ENCODE measurements at places on chromosomes 2 and 18. TPM values are rescaled to one million over a fixed set of nuclear protein-coding genes. Genes with fewer than 3 reads are reported as not detected.

Gene PDE1A
- total RNA-seq, result 95.7 TPM

Gene TBC1D8
- 35.3 TPM for total RNA-seq

Gene SPDYA
- total RNA-seq, result 0.79 TPM

Gene ARHGAP25
- 0.50 TPM for total RNA-seq

Gene IGFBP5
- total RNA-seq, result 270 TPM

Gene SOWAHC
- total RNA-seq, result 18.4 TPM

Gene SCYGR4
- total RNA-seq, result not detected

Gene CD8B2
- not detected for total RNA-seq

Gene CHN1
- total RNA-seq, result 4.4 TPM

Gene SLC39A10
- 46.7 TPM for total RNA-seq

Gene DSG4
- not detected for total RNA-seq

Gene DSG1
- not detected for total RNA-seq

Gene MERTK
- total RNA-seq, result 4.9 TPM

Gene ALK
- total RNA-seq, result not detected

Gene CNOT9
- total RNA-seq, result 36.4 TPM

Gene PARD6G
- total RNA-seq, result 0.13 TPM

Gene DOK6
- 3.0 TPM for total RNA-seq

Gene AQP12A
- total RNA-seq, result not detected

Gene FAM228A
- total RNA-seq, result 0.79 TPM

Gene SCTR
- total RNA-seq, result not detected

Gene CHRNG
- not detected for total RNA-seq

Gene HRH4
- 0.06 TPM for total RNA-seq

Gene LYPD6B
- total RNA-seq, result not detected

Measured in aortic smooth muscle cell (primary cell).